ENCODE measurements at places on chromosomes 4 and X. TPM values are rescaled to one million over a fixed set of nuclear protein-coding genes. Genes with fewer than 3 reads are reported as not detected.

The YY2 gene
- 1.7 TPM for total RNA-seq

- peak; percentile 32 for DNase-seq
These were observed 501.5 kb downstream of the ZIC3 start for GRCh38 chrX:138067415-138067814.

- no peak for DNase-seq
These were observed 15.9 kb upstream of the SPARCL1 start for GRCh38 chr4:87545052-87545451.

GRCh38 chr4:27057053-27057452, 196.4 kb downstream of the STIM2 start:
- DNase-seq: no peak

GRCh38 chr4:8307714-8308113, 38.2 kb downstream of the HTRA3 start:
- DNase-seq: no peak

DNA sequence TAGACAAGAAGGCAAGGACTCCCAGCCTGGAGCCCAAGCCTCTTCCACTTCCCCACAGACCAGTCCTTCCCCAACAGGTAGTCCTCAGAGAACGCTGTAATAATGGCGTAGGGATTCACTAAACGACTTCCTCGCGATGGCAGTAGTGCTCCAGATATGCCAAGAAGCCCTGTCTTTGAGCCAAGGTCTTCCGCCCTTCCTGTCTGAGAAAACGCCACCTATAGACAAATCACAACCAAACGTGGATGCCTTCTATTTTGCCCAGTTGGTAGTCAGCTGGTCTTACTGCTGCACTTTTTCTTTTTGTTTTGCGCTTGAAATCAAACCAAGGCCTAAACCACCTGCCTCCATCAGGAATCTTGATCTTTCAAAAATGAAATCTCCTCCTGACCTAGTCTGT, 203.3 kb downstream of the OR13H1 start:
- DNase-seq: no peak

GRCh38 chr4:152408514-152409327, 127.2 kb downstream of the FBXW7 start:
- DNase-seq: peak; percentile 30

GRCh38 chr4:7909463-7910262, 30.0 kb downstream of the AFAP1 start:
- DNase-seq: no peak

DNA sequence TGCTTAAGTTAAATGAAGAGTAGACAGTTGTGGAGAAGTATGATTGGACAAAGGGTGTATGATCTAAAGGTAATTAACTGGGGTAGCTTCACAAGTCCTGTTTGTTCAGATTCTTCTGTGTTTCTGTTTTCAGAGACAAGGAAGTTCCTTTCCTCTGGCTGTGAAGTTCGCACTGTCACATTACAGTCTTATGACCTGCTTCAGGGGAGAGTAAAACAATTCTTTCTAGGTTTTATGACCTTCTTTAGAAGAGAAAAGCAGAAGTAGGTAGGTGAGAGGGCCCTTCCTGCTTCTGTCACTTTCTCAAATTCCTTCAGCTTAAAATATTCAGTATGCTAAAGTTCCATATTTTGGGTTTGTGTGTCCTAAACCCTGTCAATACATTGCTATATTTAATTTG, 211.9 kb downstream of the SOX3 start:
- no peak for DNase-seq

DNA sequence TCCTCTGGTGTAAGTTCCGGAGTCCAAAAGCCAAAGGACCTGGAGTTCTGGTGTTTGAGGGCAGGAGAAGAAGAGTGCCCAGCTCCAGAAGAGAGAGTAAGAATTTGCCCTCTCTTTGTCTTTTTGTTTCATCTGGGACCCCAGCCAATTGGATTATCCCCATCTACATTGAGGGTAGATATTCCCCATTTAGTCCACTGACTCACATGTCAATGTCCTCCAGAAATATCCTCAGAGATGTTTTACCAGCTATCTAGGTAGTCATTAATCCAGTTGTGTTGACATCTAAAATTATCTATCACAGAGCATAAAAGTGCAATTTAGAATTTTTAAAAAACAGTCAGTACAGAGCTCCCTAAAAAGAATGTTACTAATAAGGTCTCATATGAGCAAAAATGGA, 132.9 kb upstream of the TMEM47 start:
- DNase-seq: no peak

The GPC4 gene
- total RNA-seq: 0.29 TPM
